ENCODE measurements at places on chromosomes 12 and 14. TPM values are rescaled to one million over a fixed set of nuclear protein-coding genes. Genes with fewer than 3 reads are reported as not detected.

OR4E2 gene
- total RNA-seq, result not detected

RASSF8 gene
- total RNA-seq, result 40.6 TPM

EIF2B2 gene
- total RNA-seq, result 87.8 TPM

MYF5 gene
- total RNA-seq, result not detected

PLEKHG7 gene
- total RNA-seq, result not detected

TAS2R20 gene
- 1.6 TPM for total RNA-seq

STYK1 gene
- 6.0 TPM for total RNA-seq

ANKRD13A gene
- 47.5 TPM for total RNA-seq

IAPP gene
- total RNA-seq, result not detected

MANSC4 gene
- total RNA-seq, result not detected

FOXN4 gene
- not detected for total RNA-seq

IFNG-AS1 gene
- total RNA-seq, result not detected

SAMD15 gene
- total RNA-seq, result 0.49 TPM

PMCH gene
- total RNA-seq, result not detected

HCAR1 gene
- under 0.01 TPM for total RNA-seq

OVCH1 gene
- not detected for total RNA-seq

MYF6 gene
- not detected for total RNA-seq

DTX1 gene
- 0.16 TPM for total RNA-seq

SERPINA9 gene
- not detected for total RNA-seq

KRT83 gene
- total RNA-seq, result not detected

HHIPL1 gene
- 1.9 TPM for total RNA-seq

PLEK2 gene
- 4.7 TPM for total RNA-seq

AKAP6 gene
- 0.13 TPM for total RNA-seq

RGS6 gene
- not detected for total RNA-seq

HOXC9 gene
- 0.16 TPM for total RNA-seq

PRIMA1 gene
- not detected for total RNA-seq

DEGS2 gene
- 0.31 TPM for total RNA-seq

CCDC38 gene
- not detected for total RNA-seq

HOXC6 gene
- not detected for total RNA-seq

CIROP gene
- not detected for total RNA-seq

RTN1 gene
- total RNA-seq, result 0.16 TPM

ELK3 gene
- 41.9 TPM for total RNA-seq

GPR162 gene
- 1.5 TPM for total RNA-seq

NPAS3 gene
- 0.38 TPM for total RNA-seq

INF2 gene
- 56.7 TPM for total RNA-seq

IQSEC3 gene
- not detected for total RNA-seq

PTCSC3 gene
- not detected for total RNA-seq

METTL17 gene
- total RNA-seq, result 20.6 TPM

TOMM20L gene
- not detected for total RNA-seq

SPRYD4 gene
- 1.3 TPM for total RNA-seq

GZMB gene
- total RNA-seq, result not detected

SSTR1 gene
- total RNA-seq, result 0.13 TPM

SLC2A13 gene
- total RNA-seq, result 2.6 TPM

PTPRR gene
- 0.65 TPM for total RNA-seq

A2M gene
- 198 TPM for total RNA-seq
